ENCODE measurements at places on chromosomes 3 and 15.

DNA sequence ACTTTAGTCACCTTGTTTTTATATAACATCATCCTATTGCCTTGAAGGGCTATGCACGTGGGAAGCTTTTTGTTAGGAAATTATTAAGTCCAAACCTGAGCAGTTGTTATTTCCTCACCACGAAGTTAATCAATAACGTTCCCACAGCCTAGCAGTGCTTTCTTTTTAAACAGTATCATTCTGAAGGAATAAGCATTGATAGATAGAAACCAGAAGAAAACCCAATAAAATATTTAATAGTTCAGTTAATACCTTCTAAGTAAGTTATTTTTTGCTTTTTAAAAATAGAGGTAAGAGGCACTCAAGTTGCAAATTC lies 149.3 kb downstream of the KCNMB2 start:
- no peak for DNase-seq

DNA sequence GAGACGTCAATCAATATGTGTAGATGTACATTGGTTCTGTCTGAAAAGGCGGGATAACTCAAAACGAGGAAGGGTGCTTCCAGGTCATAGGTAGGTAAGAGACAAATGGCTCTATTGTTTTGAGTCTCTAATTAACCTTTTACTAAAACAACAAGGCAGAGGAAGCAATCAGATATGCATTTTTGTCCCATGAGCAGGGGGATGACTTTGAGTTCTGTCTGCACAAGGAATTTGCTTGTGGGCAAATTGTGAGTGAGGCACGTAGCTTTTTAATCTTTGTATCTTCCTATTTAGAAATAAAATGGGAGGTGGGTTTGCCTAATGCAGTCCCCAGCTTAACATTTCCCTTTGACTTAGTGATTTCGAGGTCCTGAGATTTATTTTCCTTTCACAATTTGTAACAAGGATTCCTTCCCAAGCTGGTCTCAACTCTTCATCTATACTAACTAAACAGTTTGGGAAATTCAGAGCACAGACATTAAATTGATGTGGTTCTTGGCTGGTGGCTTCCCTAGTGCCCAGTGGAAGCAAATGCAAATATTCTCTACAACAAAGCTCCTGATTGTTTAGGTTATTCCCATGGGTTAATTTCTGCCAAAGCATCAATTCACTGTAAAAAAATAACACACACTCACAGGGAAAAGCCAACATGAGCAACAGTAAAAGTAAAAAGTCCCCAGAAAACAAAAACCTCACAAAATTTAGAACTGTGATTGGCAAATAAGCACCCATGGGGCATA lies 738.8 kb upstream of the SGO1 start:
- DNase-seq, result no peak

DNA sequence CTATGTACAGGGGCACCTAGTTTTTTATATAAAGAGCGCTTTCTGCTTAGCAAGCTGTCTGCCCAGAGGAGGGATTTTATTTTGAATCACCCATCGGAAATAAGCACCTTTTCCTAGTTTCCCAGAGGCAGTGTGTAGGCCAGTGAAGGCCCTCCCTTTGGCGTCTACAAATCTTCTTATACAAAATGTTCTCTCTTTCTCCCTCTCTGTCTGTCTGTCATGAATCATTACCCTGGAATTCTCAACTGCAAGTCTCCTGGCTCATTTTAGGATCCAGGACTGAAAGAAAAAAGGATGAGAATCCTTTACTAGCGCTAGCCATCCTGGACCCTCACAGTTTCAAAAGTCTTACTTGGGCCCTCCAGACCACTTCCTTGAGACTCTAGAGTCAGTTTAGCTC lies 728.1 kb downstream of the OTOL1 start:
- no peak for DNase-seq

- DNase-seq, result no peak
These were observed 76.3 kb upstream of the IQSEC1 start for GRCh38 chr3:13149330-13150108.

DNA sequence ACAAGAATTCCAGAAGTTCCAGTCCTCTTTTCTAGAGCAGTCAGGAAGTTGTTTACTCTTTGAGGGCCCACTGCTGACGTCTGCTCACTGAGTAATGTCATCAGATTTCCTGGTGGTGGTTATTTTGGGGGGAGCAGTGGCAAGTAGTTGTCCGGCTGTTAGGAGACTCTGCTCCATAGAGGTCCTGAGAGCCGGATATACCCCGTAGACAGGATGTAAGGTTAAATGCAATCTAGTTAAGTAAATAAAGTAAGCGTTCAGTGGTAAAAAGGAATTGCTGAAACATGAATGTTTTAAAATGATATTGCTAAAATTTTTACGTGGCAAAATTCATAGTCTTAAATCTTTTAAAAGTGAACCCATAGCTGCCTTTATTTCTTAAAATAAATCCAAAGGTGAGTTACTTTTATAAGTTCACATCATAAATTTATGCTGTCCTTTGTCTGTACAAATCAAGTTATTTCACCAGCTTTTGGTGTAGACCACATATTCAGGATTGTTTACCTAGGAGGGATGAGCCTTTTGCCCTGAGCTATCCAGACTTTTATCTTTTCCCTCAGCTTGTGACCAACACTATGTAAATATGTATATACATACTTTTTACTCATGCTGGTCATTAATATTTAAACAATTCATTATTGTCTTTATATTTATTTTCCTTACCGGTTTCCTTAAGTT lies 65.8 kb downstream of the PDE8A start:
- DNase-seq, result no peak

GRCh38 chr3:89446593-89446992 lies 339.2 kb downstream of the EPHA3 start:
- no peak for DNase-seq

- no peak for DNase-seq
These were observed 305.9 kb upstream of the UMPS start for GRCh38 chr3:124424396-124424795.

DNA sequence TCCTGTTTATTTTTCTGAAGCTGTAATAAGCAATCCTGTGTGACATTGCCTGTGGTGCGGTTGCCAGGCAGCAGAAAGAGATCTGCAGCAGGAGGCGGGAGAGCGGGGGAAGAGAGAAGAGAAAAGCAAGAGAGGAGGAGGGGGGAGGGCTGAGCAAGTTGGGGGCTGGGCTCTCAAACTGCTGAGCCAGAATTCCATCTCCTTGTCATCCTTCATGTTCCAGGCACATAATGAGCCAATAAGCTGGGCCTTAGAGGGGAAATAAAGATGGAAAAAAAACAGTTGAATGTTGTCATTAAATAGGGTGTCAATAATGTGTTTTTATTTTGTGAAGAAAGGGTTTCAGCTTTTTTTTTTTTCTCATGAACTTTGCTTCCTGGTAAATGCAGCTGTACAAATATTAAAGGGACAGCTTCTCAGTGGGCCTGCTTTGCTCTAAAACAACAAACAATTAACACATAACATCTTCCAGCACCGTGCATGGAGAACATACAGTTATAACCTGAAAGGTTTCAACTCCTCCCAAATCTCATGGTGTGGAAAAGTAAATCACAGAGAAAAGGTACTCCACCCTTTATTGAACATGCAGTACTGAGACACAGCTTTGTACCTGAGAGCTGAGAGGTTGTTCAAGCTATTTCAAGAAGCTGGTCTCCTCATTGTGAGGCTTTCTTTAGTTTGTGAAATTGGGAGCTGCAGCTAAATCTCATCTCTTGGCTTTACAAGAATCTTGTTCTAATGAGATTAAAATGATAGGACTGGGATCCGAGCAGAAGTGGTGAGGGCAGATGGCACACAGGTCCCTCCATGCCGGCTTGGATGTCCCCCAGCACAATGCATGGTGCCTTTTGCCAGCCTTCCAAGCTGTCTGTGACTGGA lies 451.1 kb upstream of the KCNMB2 start:
- DNase-seq, result no peak

DNA sequence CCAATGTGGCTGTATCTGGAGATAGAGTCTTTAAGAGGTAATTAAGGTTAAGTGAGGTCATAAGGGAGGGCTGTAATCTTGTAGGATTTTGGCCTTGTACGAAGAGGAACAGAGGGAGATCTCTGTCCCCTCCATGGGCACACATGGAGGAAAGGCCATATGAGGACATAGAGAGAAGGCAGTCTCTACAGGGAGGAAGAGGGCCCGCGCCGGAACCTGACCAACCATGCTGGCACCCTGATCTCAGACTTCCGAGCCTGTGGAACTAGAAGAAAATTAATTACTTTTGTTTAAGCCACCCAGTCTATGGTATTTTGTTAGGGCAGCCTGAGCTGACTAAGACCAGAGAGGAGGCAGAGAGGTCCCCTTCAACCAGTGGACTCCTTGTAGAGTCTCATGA lies 17.7 kb upstream of the MRPS22 start:
- no peak for DNase-seq

GRCh38 chr15:82300883-82301282 lies 38.3 kb downstream of the SAXO2 start:
- DNase-seq, result no peak

- DNase-seq, result no peak
These were observed 40.0 kb downstream of the MUC4 start for GRCh38 chr3:195771646-195772300.

GRCh38 chr15:98955331-98955730 lies 52.3 kb downstream of the PGPEP1L start:
- no peak for DNase-seq

- no peak for DNase-seq
These were observed 153.3 kb downstream of the USP13 start for GRCh38 chr3:179806177-179806576.

DNA sequence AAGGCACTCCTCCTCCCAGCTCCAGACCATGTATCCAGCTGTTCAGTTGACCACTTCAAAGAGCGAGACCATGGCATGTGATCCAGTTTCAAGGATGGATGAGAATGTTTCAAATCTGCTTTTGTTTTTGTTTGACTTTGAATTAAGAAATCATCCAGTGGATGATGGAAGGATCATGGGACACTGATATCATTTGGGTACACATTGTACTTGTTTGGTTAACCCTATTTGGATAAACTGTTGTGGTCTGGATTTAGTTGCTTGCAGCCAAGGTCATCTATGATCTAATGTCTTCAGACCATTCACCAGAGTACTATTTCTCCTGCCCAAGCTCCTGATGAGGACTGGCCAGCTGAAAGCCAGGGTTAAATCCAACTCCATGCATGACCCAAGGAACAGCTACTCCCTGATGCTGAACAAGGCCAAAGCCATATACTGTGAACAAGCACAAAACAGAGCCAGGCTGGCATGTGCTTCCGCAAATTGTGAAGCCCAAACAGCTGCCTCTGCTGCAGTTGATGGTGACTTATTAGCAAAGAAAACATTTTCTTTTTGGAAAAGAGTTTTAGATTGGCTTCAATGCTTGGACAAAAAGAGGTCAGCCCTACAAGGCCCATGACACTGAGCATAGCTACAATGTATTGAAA lies 5.2 kb upstream of the ADAMTS17 start:
- DNase-seq, result no peak

GRCh38 chr3:122151480-122151879 lies 32.0 kb upstream of the CASR start:
- no peak for DNase-seq

- no peak for DNase-seq
These were observed 19.0 kb upstream of the HTR3E start for GRCh38 chr3:184077881-184078280.

DNA sequence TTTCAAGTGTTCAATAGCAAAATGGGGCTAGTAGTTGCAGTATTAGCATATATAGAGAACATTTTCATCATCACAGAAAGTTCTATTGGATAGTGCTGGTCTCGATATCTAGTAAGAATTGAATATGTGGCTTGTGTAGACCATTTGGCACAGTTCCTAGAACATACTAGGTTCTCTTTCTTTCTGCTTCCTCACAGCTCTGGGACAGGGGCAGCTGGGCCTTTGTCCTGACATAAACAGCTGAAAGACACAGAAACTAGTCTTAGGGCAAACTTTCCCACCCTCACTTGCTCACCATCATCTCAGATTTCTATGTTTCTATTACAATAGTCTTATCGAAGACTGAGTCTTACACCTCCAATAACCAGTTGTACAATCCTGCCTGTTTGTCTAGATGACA lies 63.7 kb upstream of the DLG1 start:
- no peak for DNase-seq

DNA sequence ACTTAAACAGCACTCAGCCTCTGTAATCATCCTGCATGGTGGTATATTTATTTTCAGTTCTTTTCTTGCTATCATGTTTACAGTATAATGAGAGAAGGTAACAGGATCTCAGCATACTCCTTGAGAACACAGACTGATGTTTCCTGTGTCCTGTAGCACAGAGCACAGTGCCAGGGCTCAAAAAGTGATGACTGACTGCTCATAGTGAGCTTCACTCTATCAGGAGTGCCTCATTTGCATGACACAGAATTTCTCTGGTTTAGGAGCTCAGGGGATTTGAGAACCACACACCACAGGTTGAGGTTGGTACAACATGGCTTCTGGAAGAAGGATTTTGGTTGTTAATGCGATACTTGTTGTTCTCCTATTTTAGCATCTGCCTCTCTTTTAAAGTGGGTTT lies 68.5 kb upstream of the SLC2A2 start:
- DNase-seq, result no peak

GRCh38 chr15:55037071-55037470 lies 159.7 kb downstream of the RSL24D1 start:
- DNase-seq, result no peak

DNA sequence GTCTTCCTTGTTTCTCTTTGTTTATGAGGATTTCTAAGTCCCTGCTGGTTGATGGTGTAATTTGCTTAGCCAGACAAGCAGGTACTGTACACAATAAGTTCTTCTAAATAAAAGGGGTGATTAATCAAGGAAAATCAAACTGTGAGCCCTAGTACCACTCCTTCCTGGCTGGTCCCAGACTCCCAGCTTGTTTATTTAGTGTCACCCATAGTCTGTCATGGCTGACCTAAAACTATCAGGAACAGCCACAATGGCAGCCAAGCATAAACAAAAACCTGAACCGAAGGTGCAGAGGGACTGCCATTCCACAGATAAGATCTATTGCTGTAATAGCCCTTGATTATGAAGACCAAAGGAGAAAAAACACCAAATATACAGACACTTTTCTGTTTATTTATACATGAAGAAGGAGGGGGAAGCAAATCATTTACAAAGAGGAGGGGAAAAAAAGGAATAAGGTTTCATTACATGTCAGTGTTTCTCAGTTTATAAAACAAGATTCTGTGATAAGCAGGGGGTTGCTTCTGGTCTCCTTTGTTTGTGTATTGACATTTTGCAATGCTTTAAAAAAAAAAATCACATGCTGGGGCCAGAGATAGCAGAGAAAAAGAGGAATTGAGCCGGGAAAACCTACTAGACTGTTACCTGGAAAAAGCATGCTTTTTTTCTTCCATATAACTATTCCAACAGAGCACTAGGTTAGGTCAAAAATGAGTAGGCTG lies 182.4 kb upstream of the DPH6 start:
- no peak for DNase-seq

GRCh38 chr3:72530426-72530825 lies 317.8 kb downstream of the SHQ1 start:
- no peak for DNase-seq

DNA sequence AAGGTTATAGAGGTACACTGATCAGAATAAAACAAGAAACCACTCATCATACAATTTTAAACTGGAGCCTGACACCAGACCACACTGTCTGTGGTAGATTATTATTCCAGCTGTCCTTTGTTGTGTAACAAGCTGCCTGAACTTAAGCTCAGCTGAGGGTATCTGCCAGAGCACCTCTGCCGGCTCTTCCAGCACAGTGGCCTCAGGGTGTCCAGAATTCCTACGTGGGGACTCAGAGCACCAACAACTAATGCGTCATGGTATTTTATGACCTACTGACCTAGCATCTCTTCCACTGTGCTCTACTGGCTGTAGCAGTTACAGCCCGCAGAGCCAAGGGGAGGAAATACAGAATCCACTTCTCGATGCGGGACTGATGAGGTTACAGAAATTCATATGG lies 15.6 kb upstream of the RAF1 start:
- DNase-seq, result no peak
